Stimulated activated CD8-positive, alpha-beta memory T cell treated with anti-CD3 and anti-CD28 coated beads, Interleukin-12 subunit alpha, Interleukin-12 subunit beta, amount 100 ng/mL, for 4 hours (primary cell): ENCODE measurements at places on chromosomes 7 and 10.

DNA sequence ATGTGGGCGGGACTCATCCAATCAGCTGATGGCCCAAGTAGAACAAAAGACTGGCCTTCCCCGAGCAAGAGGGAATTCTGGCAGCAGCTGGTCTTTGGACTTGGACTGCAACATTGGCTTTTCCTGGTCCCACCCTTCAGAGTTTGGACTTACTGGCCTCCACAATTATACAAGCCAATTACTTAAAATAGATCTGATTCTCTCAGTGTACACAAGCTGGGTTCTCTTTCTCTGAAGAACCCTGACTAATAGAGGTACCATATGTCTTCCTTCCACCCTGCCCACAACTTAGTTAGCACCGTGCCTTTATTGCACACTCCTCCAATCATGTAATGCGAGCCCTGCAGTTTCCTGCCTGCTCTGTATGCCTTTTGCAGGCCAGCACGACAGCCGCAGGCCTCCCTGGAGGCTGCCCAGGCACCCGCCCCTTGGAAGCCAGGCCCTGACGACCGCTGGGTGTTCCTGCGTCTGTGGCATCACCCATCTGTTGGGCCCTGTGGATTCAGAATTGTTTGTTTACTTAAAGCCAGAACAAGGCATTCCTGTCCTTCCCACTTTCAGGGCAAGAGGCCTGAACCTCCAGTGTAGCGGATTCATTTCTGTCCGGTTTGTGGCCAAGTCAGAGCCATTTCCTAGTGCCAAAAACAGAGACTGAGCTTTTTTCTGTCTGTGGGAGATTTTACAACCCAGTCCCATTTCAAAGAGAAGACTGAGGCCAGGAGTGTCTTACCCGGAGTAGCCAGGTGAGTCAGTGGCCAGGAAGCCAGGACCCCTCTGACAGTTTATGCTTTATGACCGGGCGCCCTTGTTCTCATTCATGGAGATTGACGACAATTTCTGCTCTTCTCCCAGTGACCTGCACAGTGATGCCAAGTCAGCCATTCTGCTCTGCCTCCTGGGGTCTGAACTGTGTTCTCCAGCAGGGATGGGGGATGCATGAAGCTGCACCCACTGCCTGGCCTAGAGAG lies 968 bp upstream of the INMT start:
- DNase-seq, result no peak

- DNase-seq, result no peak
These were observed 45.1 kb upstream of the MET start for GRCh38 chr7:116626886-116627285.

DNA sequence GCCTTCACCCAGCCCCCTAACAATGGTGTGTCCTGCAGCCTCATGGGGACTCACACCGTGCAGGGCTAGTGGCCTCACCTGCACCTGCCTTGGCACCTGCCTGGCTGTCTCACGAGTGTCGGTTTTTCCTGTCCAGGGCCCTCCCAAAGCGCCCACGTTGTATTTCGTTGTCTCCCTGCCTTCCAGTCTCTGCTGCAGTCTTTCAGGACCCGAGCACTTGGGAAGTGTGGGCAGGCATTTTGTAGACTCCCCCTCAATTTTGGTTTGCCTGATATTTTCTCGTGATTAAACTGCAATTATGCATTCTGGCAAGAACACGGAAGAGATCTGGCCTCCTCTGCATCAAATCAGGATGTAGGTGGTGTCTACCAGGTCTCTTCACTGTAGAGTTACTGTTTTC lies 17.9 kb downstream of the BNIP3 start:
- no peak for DNase-seq

- DNase-seq, result no peak
These were observed 66.6 kb upstream of the SYPL1 start for GRCh38 chr7:106178593-106179134.
